Kidney glomerular epithelial cell (primary cell): ENCODE measurements at places on chromosomes 3 and 15.

DNA sequence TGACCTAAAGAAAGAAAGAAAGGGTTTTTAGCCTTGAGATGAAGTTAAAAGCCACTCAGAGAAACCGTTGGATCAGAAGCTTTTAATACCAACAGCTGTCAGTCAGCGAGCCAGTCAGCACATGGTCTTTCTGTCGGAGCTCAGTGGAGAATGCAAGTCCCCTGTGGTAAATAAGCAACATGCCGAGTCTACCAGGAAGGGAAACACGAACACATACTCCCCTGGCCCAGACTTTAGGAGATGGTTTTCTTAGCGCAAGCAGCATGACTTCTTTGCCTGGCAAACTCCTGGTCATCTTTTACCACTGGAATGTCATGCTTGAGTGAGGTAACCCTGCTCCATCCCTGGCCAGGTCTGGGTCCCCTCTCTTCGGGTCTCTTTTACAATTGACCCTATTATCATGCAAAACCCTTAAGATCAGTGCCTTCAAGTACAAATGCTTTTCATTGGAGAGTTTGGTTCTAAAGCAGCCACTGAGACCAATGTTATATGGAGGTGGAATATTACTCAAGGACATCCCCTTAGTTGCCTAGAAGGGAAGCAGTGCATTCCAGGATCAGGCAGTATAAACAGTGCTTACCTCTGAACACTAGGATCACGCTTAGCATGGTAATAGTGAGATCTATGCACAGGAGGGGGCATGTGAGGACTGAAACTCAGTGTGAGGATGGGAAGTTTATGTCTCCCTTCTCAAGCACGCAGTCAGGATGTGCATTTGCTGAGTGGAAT lies 28.2 kb downstream of the SLCO3A1 start:
- DNase-seq = no peak

GRCh38 chr3:11919390-11919789 lies 72.7 kb upstream of the TAMM41 start:
- no peak for DNase-seq

- no peak for DNase-seq
Observed at GRCh38 chr3:34237946-34238345, 439.5 kb downstream of the PDCD6IP start.

- no peak for DNase-seq
Observed at GRCh38 chr3:120823156-120823555, 80.6 kb downstream of the GTF2E1 start.

DNA sequence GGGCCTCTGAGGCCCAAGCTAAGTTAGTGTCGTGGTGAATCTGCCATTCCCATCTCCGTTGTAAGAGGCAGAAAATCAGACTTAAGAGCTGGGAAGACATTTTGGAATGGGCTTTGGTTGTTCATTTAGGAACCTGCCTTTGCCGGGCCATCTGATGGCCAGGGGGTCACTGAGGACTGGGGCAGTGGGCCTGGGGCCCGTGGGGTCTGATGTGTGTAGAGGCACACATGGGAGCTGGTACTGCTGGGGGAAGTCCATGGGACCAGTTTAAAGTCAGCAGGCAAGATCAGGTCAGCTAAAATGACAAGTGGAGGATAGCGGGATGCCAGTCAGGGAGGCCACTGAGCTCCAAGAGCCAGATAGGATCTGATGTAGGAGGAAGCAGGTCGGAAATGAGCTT lies 38.3 kb upstream of the RGMA start:
- no peak for DNase-seq

GRCh38 chr3:122982216-122983185 lies 45.1 kb downstream of the SEMA5B start:
- no peak for DNase-seq

DNA sequence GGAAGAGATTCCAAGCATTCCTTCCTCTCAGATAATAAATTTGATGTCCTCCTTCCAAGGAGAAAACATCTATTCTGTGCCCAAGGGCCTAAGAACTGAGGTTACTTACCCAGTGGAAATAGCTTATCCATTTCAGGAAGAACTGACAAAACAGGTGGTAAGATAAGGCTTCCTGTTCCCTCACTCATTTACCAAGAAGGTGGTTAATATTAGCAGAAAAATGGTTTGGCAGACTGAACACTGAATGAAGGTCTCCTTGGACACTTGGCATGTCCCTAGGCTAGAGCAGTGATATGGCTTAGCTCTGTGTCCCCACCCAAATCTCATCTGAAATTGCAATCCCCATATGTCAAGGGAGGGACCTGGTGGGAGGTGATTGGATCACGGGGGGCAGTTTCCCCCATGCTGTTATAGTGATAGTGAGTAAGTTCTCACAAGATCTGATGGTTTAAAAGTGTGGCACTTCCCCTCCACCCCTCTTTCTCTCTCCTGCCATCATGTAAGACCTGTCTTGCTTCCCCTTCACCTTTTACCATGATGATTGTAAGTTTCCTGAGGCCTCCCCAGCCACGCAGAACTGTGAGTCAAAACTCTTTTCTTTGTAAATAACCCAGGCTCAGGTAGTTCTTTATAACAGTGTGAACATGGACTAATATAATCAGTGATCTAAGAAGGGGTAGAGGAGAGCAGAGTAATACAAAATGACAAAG lies 127.4 kb downstream of the ST8SIA2 start:
- DNase-seq = no peak

DNA sequence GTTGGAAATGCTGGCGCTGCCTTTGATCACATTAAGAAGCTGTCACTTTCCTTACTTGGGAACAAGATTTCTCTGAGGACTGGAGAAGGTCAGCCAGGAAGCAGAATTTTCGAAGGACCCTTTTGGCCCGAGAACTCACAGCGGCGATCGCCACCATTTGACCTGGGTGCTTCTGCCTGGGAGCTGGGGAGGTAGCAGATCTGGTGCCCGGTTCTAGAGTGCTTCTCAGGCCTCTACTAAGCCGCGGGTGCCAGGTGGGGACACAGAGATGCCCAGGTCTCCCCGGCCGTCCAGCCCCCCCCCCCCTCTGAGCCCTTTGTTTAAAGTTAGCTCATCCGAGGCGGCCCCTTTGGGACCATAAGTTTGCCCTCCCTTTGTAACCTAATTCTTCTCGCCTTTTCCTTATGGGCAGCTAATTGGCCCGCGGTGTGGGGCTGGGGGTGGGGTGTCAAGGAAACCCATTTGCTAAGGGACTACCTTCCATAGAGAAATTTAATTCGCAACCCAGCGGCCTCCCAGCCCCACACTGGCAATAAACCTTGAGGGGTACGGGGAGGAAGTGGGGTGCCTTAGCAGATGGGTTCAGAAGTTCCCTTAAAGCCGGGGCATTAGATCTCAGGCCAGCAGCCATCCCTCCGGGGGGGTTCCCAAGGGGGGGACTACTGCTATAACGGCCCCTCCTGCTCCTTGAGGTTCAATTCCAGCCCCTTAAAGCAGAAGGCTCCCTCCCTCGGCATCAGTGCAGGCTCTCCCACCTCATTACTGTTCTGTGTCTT lies 1.9 kb downstream of the GATA2 start:
- DNase-seq = no peak

- no peak for DNase-seq
Observed at GRCh38 chr3:108863799-108864135, 41.2 kb downstream of the TRAT1 start.

DNA sequence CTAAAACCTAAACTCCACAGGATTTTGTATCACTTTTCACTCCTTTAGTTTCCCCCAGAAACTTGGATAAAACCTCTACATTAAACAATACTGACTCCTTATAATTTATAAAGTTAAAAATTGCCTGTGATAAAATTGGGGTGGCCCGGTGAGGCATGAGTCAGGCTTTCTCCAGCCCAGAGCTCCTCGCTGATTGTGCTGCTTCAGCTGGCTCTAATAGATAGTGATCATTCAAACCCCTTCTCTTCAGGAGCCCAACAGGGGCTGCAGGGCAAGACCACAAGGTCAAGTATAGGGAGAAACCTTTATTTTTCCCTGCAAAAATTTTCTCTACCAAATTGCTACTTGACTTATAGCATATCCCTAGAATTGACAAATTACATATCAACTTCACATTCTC lies 308.2 kb downstream of the PLCL2 start:
- DNase-seq = no peak

DNA sequence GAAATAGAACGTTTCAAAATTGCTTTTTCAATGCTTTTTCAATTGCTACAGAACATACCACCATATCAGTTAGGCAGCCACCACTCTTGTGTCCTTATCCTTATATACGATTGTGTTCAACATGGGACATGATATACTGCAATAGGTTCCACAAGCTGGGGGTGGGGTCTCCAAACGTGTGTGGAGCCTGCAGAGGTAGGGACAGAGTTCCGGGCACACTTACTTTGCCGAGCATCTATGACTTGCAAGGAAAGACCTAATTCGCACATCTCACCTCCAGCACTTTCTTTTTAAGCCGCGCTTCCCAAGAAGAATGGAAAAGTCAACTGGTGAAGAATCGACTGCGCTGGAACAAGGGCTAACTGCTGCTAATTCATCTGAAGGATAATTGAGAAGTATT lies 39.6 kb upstream of the SFMBT1 start:
- DNase-seq = no peak

- DNase-seq = no peak
Observed at GRCh38 chr3:146894406-146894805, 289.3 kb upstream of the PLSCR5 start.

DNA sequence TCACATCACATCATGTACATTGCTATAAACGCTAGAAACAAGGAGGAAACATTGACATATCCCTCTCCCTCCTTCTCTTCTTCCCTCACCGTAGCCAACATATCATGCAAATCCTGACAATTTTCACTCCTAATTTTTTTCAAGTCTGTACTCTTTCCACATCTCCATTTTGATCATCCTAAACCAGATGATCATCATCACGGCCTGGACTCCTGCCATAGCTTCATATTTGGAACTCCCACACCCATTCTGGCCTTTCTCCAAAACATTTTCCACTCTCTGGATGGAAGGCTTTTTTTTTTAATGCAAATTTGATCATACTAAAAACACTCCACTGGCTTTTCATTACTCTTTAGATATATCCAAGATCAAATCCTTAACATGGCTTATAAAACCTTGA lies 248.0 kb upstream of the CNTN3 start:
- DNase-seq = no peak

DNA sequence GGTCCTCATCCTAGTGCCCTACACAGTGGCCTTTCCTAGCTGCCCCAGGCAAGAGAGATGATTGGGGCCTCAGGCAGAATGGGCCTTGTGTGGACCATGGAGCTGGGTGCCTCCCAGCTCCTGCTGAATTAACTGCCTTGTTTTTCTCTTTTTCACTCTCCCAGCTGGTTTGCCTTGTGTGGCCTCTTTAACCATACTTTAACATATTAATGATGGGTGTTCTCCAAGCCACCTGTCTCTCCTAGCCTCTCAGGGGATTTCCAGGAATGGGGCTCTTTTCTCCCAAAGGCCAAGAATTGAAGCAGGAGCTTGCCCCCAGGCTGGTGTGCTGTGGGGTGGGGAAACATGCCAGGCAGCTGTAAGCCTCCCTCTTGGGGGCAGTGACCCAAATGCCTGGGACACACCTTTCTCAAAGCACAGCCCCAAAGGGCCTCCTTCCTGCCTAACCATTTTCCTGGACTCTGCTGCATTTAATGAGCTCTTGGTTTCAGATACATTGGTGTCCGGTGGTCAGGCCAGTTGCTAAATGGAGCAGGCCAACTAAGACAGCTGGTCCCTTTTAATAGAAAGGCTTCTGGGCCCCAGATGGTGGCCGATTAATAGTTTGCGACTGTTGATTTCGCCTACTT lies 5.6 kb downstream of the ALPK3 start:
- DNase-seq = no peak

GRCh38 chr3:171494457-171495109 lies 34.4 kb upstream of the TNIK start:
- no peak for DNase-seq

GRCh38 chr15:40369474-40369869 lies 11.5 kb downstream of the DISP2 start:
- no peak for DNase-seq

DNA sequence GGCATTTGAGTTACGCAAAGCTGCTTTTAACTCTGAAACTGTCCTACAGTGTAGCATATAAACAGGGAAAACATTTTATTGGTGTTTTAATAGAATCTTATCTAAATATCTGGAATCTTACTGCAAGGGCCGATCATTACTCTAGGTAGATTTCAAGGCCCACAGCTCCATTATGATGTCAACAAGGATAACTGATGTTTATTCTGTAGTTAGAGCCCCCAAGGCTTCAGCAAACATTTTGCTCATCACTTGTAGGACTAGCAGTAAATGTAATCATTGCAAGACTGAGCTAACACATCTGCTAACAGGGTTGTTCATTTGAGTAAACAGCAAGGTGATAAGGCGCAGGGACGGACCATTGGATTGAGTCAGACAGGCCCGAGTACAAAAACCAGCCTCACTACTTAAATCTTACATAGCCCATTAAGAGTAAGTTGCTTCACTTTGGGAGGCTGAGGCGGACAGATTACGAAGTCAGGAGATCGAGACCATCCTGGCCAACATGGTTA lies 332.5 kb upstream of the TPRG1 start:
- no peak for DNase-seq

DNA sequence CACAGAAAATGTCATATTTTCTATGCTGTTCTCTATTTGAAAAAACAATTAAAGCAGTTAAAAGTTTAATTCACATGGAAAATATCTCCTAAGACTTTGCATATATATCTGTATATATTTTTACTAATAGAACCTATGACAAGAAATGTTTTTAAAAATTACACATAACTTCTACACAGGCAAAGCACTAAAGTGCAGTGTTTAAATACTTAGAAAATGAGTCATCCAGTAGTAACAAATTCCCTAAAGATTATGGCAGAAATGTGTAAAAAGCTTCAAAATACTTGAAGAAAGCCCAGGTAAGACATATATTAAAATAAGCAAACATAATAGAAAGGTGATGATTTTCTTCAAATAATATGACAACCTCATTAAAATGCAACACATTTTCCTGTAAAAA lies 236.6 kb downstream of the TBC1D5 start:
- DNase-seq = no peak

DNA sequence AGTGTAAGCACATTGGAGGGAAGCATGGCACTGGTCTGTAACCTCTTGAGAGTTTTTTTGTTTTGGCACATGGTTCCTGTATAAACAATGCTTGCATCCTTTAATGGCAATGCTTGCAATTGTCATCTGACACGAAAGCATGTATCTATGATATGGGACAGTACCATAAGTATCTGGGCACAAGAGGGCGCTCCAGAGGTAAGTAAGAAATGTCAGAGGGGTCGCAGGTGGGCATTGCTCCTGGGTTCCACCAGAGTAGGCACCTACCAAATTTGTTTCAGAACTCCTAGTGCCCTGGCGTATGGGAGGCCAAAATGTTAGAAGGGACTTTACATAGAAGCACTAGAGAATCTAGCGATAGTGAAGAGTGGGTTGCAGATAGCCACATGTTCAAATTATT lies 58.7 kb upstream of the BCHE start:
- no peak for DNase-seq
